ENCODE measurements at places on chromosomes 2 and 18. TPM values are rescaled to one million over a fixed set of nuclear protein-coding genes. Genes with fewer than 3 reads are reported as not detected.

- DNase-seq: no peak
These were observed 140.3 kb downstream of the CYRIA start for GRCh38 chr2:16525265-16525887.

DNA sequence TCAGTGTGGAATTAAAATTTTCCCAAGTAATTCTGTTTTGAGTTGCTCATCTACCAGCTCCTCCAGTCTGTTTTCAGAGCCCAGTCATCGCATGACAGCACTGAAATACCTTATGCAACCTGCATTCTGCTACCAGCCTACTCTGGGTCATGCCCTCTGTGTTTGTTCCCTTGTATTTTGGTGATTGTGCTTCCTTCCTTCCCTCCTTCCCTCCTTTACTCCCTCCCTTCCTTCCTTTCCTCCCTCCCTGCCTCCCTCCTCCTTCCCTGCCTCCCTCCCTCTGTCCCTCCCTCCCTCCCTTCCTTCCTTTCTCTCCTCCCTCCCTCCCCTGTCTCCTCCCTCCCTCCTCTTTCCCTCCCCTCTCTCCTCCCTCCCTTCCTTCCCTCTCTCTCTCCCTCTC is 289.6 kb downstream of the CDH2 start:
- no peak for DNase-seq

DNA sequence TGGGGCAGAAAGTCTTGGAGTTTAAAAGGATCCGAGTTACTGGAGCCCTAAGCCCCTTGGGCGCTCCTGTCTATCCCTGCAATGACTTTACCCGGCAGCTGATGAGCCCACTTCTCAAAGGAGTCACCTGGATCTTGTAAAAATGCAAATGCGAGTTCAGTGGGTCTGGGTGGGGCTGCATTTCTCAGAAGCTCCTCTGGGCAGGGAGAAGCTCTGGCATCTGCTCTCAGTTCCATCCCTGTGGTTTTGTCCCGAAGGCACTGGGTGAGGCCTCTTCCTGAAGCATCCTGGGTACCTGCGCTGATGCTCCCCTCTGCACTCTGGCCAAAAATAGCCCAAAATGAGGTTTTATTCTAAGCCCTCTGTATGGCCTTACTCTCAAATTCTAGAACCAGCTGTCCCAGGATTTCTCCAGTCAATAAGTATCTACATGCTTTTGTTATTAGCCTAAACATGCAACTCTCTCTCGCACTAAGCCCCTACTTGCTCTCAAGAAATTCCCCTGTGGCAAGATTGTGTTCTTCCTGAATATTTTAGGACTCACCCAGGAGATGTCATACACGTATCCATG is 167.8 kb upstream of the APCDD1 start:
- DNase-seq: no peak

DNA sequence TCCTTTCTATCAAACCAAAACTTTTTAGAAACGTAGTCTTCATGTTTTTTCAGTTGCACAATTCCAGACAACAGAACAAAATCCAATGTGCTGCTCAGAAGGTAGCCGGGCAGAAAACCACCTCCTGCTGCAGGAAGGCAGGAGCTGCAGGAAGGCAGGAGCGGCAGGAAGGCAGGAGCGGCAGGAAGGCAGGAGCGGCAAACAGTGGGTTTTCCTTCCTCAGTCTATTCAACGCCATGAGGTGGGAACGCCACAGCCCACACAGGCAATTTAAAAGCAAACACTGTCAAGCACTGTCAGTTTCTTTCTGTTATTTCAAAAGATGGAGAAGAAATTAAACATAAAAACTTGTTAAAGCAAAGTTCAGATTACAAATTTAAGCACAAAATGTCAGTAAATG is 601.2 kb upstream of the SALL3 start:
- DNase-seq: no peak

DNA sequence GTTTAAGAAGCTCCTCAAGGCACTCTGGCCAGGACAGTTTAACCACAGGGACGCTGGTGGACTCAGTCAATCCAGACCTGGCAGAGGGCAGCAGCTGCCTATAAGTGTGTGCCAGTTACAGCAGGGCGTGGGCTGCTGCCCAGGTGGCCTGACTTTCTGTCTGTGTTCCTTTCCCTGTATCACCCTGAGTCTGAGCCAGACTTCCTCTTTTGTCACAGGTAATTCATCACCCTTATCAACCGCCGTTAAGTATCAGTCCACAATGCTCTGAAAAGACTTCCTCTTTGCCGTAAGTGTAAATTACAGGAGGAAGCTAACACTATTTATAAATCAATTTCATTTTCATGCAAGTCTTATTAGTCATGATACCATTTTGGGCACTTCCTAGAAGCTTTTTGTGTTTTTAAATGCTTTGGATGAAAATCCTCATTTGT is 7.0 kb downstream of the LPIN1 start:
- no peak for DNase-seq

DNA sequence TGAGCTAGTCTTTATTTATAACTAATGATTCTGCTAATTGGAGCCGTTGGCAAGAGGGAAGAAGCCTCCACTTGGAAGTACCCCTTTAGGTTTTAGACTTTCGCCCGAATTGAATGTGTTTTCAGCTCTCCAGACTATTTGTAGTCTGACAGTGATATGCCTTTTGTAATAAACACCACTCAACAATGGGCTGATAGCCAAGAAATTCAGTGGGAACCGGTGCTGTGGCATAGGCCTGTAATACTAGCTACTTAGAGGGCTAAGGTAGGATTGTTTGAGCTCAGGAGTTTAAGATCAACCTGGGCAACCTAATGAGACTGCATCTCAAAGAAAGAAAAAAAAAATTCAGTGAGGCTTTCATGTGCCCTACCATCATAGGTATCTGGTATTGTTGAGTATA is 13.6 kb upstream of the ZSCAN30 start:
- DNase-seq: no peak

- no peak for DNase-seq
These were observed 95.2 kb downstream of the ZNF516 start for GRCh38 chr18:76399613-76400391.

SERPINB3 gene
- not detected for total RNA-seq

- DNase-seq: no peak
These were observed 1.3 kb downstream of the HS1BP3 start for GRCh38 chr2:20649576-20649975.

- DNase-seq: no peak
These were observed 487.9 kb upstream of the ID2 start for GRCh38 chr2:8193686-8194615.
